ENCODE measurements at places on chromosomes 13 and 19.

DNA sequence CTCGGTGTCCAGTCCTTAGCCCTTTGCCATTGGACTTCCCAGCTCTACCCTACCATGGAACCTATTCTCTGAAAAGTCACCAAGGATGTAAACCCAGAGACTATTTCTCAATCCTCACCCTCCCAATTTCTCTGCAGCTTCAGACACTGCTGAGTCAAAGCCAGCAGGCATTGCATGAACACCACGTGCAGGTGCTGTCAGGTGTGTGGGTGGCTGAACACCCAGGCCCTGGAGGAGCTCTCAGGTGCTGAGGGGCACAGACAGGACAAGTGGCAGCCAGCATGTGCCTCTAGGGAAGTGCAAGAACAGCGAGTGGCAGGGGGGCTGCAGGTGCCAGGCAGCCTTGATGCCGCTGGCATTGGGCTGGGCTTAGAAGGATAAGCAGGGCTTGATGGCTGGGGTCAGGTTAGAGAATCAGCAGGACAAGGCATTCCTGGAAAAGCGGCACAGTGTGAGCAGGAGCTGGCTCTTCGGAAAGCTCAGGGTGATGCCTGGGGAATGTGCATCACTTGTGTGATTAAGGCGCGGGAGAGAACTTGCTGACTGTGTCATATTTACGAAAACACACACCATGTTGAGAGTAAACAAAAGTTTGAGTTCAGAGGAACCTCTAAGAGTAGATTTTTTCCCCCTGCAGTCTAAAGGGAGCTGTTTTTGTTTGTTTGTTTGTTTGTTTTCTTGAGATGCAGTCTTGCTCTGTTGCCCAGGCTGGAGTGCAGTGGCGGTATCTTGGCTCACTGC is 83.8 kb downstream of the LNX2 start:
- DNase-seq: no peak

GRCh38 chr13:41117869-41118268 is 14.7 kb downstream of the KBTBD6 start:
- DNase-seq: no peak

GRCh38 chr13:110463871-110464510 is 97.5 kb downstream of the RAB20 start:
- no peak for DNase-seq

GRCh38 chr13:23945612-23946011 is 48.3 kb upstream of the C1QTNF9B start:
- no peak for DNase-seq

GRCh38 chr13:98083507-98083906 is 59.4 kb upstream of the FARP1 start:
- no peak for DNase-seq

DNA sequence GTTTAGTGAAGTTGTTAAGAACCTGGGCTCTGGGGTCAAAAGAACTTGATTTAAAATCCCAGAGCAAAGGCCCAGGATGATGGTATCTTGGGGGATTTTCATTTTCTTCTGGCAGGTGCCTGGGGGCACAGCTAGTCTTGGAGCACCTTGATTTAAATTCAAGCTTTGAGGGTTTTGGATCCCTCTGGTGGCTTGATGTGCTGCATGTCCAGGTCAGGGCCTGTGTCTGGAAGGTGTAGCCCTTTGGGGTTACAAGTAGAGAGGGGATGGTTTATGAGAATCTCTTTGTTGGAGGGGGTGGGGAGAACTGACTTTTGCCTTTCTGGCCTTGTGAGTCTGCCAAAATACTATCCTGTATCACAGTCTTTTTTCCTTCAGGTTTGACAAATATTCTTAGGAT is 55.8 kb downstream of the AKAP11 start:
- no peak for DNase-seq

DNA sequence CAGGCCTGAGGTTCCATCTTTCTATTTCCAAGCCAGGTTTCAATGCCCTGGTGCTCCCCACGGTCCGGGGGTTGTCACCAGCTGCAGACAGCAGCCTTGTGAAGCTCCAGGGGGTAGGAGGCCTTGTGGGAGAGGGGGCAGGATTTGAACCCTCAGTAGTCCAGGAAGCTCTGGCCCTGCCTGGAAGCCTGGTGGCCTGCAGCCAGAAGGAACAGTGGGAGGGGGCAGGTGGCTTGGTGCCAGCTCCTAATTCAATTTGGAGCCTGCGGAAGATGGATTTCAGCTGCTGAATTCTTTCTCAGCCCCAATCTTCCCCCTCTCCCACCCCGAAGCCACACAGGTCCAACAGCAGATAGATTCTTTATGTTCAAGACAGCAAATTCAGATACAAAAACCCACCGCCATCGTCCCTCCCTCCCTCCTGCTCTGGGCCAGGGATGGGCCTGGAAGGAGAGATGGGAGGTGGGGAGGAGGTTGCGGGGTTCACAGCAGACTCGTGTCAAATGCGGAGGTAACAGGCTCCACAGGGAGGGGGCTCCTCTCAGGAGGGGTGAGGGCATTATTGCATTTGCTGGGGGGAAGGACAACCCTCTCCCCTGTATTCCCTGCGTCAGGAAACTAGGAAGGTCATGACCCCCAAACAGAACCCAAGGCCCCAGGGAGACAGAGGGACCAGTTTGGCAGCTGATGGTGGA is 2.4 kb upstream of the PTGER1 start:
- DNase-seq: no peak

- DNase-seq: no peak
These were observed 27.6 kb downstream of the CPT1C start for GRCh38 chr19:49718511-49718910.

- DNase-seq: no peak
These were observed 28.8 kb downstream of the EPN1 start for GRCh38 chr19:55703790-55704215.

GRCh38 chr19:37466277-37466797 is 907 bp downstream of the ZNF569 start:
- DNase-seq: no peak

Measured in NCI-H2029 treated with DMSO at 0.1 percent for 48 hours (cell line).